ENCODE measurements at places on chromosomes 5 and 9. TPM values are rescaled to one million over a fixed set of nuclear protein-coding genes. Genes with fewer than 3 reads are reported as not detected.

DNA sequence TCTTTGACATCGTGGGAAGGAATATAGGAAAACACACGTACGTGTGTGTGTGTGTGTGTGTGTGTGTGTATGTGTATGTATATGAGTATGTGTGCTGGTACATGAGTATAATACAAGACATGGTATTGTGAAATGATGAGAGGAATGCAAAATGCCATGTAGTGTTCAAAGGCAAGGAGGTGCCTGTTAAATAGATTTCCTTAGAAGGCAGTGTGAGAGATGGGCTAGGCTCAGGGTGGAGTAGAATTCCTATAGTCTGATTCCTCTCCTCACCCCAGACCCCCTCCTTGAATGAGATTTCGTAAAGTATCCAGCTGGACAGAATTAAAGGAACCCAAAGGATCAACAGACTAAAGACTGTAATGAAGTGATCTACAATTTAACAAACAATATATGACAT, 11.1 kb downstream of the GPR21 start:
- H3K4me1 ChIP-seq, result peaks cover 17% of the 10 kb centered on the region
- no peak overlapping the region for H3K4me3 ChIP-seq

DNA sequence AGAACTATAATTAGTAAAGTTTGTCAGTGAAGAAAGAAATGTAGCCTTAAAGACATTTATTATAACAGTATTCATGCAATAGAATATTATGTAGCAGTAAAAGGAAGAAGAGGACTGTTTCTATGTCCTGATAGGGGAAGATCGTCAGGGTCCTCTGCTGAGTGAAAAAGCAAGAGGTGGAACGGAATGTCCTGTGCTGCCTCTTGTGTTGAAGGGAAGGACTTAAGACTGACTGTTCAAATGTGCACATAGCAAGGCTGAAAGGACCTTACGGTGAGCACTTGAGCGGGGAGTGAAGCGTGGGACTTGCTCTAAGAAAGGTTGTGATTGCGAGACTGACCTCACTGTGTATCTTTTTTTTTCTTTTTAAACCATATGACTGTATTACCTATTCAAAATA, 63.2 kb downstream of the SNX24 start:
- no peaks in the 10 kb centered on the region for H3K27me3 ChIP-seq
- no peak overlapping the region for H3K27ac ChIP-seq
- H3K36me3 ChIP-seq, result no peaks in the 10 kb centered on the region

CSF1R gene
- 60.8 TPM for total RNA-seq

GRCh38 chr5:137669811-137670210, 66.1 kb downstream of the KLHL3 start:
- no peak overlapping the region for H3K4me3 ChIP-seq
- no peak overlapping the region for H3K27ac ChIP-seq
- no peak for DNase-seq
- no peaks in the 10 kb centered on the region for H3K36me3 ChIP-seq

DNA sequence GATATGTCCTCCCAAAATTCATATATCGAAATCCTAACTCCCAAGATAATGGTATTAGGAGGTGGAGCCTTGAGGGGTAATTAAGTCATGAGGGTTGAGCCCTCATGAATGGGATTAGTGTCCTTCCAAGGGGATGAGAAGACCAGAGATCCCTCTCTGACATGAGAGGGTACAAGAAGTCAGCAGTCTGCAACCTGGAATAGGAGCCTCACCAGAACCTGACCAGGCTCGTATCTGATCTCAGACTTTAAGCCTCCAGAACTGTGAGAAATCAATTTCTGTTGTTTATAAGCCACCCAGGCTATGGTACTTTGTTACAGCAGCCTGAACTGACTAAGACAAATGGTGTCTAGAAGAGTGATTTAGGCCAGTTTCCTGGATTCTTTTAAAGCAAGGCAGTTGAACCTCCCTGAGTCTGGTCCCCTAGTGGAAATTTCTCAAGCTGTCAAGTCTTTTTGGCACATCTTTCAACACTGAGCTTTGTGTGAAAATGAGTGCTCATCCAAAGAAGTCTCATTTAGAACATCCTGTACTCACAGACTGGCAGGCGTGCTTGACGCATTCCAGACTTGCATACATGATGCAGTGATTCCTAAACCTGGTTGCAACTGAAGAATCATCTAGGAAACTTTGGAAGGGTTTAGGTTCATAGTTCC, 254.8 kb upstream of the PPP1R2B start:
- H3K27me3 ChIP-seq, result no peaks in the 10 kb centered on the region
- no peaks in the 10 kb centered on the region for H3K36me3 ChIP-seq
- DNase-seq, result no peak
- no peak overlapping the region for H3K4me3 ChIP-seq

DNA sequence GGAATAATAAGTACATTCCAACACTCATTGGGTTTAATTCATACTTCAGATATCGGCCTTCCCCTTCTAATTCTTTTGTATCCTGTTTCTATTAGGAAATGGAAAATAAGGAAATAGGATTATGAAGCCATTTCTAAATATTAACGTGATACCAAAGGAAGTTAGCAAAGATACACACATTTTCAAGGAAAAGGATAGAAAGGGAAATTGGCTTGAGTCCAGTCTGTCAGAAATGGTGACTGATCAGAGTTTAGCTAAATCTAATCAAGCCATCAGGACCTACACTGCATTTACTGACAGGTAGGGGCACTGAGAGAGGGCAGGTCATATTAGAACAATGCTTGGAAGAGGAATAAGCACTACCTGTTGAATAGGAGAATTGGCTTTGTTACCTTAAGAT, 3.1 kb downstream of the TRPM3 start:
- H3K27ac ChIP-seq, result no peak overlapping the region
- H3K27me3 ChIP-seq, result no peaks in the 10 kb centered on the region
- H3K36me3 ChIP-seq, result no peaks in the 10 kb centered on the region
- H3K4me1 ChIP-seq, result no peaks in the 10 kb centered on the region

SERF1A gene
- total RNA-seq, result 8.7 TPM

Measured in adrenal gland (tissue), 19 donors.